ENCODE measurements at places on chromosomes 5 and 9.

- no peak for DNase-seq
These were observed 42.7 kb downstream of the OR2V1 start for GRCh38 chr5:181088289-181088688.

DNA sequence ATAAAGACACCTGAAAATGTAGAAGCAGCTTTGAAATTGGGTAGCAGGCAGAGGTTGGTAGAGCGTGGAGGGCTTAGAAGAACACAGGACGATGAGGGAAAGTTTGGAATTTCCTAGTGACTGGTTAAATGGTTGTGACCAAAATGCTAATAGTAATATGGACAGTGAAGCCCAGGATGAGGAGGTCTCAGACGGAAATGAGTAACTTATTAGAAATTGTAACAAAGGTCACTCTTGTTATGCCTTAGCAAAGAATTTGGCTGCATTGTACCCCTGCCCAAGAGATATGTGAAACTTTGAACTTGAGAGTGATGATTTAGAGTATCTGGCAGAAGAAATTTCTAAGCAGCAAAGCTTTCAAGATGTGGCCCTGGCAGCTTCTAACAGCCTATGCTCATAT, 382.5 kb downstream of the KCNN2 start:
- no peak for DNase-seq

DNA sequence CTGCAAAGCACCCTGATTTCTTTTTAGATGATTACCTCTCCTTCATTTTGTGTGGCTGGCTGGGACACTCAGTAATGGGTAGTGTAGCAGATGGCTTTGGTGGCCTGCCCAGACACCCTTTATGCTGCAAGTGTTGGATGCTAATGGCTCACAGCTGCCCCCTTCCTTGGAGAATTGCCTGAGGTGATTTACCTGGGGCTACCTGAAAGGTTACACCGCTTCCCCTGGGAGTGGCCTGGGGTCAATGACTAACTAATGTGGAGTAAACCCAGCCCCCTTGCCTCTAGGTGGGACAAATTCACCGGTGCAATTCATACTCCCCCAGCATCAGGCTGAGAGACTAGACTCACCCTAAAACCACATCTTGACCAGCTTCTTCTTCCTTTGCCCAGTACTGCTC, 23.5 kb upstream of the HAND1 start:
- DNase-seq, result no peak

DNA sequence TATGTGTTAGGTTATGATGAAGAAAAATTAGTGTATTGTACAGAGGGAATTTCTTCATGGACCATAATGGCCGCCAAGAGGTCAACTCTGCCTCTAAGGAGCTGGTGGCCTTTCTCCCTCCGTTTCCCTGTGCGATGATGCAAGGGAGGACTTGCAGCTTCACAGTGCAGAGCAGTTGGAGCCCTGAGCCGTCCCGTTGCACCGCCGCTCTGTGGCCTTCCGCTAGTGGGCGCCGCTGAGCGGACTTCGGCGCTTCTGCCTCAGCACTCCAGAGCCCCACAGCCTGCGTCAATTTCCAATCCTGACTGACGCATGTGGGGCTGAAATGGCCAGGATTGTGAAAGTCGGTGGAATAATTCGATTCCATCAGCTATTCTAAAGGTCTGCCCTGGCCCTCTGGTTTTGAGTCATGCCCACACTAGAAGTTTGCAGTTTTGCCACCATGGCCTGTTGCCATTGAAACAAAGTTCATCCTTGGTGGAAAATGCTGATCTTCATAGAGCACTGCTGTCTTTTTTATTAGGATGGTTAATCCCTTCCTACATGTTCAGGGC, 22.7 kb upstream of the LECT2 start:
- DNase-seq, result peak; percentile 72

DNA sequence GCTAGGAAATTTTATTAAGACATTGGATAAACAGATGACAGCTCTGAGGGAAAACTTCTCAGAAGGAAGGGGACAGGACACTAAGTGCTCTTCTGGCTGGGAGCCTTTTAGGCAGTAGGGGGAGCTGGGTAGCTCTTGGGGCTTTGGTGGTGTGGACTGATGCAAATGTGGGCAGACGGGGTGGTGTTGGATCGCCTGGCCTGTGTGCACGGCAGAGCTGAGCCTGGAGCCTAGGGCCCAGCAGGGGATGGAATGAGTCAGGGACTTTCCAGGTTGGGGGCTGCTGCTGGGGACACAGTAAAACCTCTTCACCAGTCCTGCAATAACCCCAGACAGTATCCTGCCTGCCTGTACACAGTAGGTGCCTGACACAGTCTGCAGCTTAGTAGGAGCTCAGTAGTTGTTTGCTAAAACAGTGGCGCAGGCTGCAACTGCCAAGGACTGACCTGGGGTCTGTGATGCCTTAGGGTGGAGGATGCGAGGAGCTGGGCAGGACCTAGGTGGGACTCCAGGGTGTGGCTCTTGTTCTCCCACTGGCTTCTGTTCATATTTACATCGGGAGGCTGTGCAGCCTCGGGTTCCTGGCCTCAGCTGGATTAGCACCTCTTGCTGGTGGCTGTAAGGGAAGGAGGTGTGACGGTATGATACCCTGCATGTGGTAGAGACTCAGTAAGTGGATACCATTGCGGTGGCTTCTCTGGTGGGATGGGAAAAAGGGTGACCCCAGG, 83.8 kb downstream of the DAB2IP start:
- DNase-seq, result peak; percentile 22

GRCh38 chr5:32320576-32320975, 7.8 kb upstream of the MTMR12 start:
- DNase-seq, result no peak

DNA sequence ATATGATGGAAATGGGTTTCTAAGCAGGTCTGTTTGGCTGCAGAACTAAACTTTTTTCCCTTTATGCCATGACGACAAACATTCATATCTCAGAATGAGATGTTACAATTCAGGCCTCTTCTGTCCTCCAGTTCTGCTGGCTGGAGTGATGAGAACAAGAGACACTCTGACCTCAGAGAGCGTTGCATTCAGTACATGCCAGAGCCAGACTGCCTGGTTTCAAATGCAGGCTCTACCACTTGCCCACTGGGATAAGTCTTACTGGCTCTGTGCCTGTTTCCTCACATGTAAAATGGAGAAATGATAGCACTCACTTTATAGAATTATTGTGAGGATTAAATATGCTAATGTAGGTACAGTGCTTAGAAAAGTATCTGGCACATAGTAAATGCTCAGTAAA, 24.8 kb upstream of the TOMM5 start:
- no peak for DNase-seq

GRCh38 chr9:136389396-136389795, 10.6 kb downstream of the SNAPC4 start:
- DNase-seq, result no peak

- DNase-seq, result peak; percentile 5
These were observed 114.1 kb downstream of the MLLT3 start for GRCh38 chr9:20508242-20508641.

GRCh38 chr9:73213300-73213699, 61.6 kb downstream of the ANXA1 start:
- DNase-seq, result no peak

DNA sequence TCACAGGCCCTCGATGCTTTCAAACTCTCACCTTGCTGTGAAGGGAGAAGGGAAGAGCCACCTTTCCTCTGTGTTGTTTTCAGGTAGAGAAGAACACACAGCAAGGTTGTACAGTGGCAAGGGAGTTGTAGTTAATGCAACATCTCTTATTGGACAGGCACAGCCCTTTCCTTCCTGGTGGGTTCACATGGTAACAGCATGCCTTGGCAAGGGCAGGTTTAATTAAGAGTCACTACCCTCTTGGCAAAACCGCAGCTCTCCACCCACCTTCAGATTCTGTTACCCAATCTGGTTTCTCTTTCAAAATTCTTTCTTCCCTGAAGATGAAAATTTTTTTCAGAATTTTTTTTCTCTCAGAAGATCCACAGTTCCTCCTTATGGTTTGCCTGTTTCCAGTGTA, 253.1 kb downstream of the TLR4 start:
- DNase-seq, result peak; percentile 29

- DNase-seq, result no peak
These were observed 159.3 kb downstream of the SLC24A2 start for GRCh38 chr9:19629488-19629887.

GRCh38 chr9:104635456-104635855, 17.5 kb upstream of the OR13C9 start:
- DNase-seq, result no peak

DNA sequence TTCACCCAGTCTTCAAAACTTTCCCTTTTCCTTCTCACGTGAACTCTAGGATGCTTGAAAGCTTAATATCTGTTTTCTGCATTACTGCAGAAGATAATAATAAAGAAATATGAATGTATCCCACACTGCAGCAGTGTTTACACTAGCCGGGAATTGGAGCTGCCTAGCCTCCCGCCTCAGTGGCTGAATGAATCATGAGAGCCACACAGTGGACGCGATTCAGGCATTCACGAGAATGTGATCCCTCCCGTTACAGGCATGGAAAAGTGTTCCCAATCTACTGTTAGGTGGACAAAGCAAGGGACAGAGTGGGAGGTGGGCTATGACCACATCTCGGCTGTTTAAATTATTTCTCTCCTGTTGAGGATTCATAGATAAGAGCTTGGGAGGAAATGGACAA, 69.4 kb upstream of the CTSL start:
- DNase-seq, result no peak

DNA sequence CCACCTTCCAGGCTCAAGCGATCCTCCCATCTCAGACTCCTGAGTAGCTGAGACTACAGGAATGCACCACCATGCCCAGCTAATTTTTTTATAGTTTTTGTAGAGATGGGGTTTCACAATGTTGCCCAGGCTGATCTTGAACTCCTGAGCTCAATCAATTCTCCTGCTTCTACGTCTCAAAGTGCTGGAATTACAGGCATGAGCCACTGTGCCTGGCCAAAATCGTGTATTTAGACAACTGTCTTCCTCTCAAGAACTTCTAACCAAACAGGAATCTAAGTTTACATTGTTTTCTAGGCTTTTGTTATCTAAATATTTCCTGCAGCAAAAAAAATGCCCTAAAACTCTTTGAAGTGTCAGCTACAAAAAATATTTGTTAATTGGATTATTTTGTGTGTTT, 78.8 kb downstream of the NLN start:
- no peak for DNase-seq

DNA sequence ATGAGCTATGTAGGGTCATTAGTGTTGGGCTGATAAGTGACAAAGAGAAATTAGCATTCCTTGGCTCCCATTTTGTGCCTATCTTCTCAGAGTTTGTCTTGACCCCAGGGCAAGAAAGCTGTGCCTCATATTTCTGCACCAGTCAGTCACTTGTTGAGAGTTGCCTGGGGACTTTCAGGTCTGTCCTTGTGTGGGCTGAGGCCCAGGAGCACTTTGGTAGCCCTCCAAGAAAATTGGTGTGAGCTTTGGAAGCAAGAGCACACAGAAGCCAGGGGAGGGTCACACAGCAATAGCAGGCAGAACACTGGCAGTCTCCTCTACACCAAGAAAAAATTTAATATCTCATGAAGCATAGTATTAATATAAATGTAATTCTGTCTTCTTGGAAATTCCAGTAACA, 239.9 kb downstream of the NPR3 start:
- DNase-seq, result no peak
